ENCODE measurements at places on chromosomes 6 and 20.

DNA sequence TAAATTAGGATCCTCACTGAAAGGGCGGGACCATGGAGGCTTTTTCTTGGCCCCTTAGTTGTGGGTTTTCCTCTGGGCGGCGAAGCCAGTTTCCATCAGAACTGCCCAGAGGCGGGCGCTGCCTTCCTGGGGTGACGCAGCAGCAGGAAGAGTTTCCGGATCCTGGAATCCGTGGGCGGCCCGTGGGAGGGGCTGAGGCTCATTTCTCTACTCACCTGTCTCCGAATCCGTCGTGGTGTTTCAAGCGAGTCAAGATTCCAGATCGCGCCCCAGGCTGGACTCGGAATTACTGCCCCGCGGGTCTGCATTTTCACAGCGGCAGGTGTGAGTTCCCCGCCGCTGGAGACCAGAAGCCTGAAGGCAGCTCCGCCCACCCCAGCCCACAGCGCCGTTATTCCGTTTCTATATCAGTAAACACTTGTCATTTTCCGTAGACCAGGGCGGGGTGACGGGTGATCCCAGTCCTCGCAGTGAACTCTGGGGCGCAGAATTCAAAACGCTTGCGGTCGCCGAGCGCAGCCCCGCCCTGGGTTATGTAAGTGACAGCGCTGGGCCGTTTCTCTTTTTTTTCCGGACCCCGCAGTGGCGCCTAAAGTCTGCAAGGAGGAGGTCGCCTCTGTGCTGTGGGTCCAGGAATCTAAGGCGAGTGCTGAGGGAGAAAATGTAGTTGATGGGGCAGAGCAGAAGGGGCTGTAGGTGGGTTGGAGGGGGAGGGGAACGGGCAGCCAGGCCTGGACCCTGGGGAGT is 27.2 kb upstream of the POU5F1 start:
- DNase-seq, result peak; percentile 54

DNA sequence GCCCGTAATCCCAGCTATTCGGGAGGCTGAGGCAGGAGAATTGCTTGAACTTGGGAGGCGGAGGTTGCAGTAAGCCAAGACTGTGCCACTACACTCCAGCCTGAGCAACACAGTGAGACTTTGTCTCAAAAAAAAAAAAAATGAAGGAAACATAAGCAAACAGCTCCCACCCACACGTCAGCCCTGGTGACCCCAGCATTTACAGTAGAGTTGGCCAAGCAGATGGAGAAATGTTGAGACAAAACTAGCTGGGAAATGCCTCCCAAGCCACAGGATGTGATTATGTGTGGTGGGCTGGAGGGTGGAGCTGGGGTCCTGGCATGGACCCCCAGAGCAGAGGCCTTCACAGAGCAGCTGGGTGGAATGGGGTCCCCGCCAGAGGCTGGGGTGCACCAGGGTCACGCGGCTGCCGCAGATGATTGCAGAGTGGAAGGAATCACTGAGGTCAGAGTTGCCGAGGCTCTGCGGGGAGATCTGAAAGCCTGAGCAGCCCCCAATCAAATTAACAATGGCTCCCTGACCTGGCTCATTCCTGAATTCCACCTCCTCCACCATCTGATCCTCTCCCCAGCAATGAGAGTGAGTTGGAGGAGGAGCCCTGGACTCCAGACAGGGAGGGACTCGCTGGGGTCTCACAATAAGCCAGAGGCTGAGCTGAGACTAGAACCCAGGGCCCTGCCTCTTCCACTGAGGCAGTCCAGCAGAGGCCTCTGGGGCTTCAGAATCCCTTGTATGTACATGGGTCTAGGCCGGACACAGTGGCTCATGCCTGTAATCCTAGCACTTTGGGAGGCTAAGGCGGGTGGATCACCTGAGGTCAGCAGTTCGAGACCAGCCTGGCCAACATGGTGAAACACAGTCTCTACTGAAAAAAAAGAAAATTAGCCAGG is 34.7 kb upstream of the TGM2 start:
- no peak for DNase-seq

- no peak for DNase-seq
Measured at GRCh38 chr6:89348372-89348771, 4.2 kb downstream of the UBE2J1 start.

DNA sequence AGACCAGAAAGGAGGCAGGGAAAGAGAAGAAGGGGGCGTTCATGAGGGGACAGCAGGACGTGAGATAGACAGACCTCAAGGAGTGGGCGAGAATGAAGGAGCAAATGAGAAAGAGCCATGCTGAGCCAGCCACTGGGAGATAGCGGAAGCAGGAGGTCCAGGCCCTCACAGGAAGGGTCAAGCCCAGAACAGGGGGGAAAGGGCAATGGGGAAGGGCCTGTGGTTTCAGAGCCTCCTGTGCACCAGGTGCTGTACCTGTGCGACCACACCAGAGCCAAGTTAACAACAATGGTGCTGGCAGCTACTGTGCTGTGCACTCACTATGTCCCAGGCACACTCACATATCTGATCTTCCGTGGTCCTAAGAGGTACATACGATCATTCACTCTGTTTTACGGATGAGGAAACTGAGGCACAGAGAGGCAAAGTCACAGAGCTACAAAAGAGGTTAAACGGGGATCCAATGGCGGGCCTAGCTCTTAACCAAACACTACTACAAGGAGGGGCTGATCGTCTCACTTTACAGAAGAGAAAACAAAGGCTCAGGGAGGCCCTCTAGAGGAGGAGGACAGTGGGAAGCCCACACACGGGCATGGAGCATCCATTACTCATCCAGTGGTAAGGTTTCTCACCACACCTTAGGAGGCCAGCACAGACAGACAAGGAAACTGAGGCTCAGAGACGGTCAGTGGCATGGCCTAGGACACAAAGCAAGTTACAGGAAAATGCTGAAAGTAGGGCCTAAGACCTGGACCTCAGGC is 129.1 kb downstream of the PREX1 start:
- no peak for DNase-seq

- DNase-seq, result no peak
Measured at GRCh38 chr20:46835418-46835817, 59.2 kb upstream of the EYA2 start.

DNA sequence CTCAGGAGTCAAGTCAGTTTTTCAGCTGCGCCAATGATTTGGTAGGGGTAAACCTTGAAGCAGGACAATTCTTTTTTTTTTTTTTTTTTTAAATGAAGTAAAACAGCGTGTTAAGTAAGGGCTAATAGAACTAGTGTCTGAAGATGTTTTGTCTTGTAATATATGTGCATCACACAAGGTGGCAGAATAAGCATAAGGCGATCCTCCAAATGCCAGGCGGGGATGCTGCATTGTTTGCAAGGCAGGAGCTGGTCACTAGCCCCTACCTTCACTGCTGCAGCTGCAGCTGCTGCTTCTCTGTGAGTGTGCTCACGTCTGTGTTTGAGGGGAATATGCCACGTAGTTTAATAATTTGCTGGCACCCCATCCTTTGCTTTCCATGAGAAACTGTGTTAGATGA is 272.7 kb upstream of the MAP3K7 start:
- DNase-seq, result no peak

DNA sequence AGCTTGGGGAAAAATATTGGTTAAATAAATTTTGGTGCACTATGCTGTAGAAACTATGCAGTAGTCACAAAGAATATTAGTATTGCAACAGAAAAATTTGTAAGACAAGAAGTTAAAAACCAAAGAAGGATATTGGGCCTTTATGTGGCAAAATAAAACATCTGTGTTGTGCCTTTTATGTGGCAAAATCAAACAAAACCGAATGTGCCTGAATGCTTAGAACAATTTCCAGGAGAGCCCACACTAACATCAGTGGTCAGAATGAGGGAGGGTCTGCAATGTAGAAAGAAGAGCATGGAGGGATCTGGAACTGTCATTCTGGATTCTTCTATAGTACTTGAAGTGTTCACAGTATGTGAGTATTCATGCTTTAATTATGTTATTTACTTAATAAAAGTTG is 75.2 kb downstream of the L3MBTL3 start:
- no peak for DNase-seq

GRCh38 chr6:158661156-158661685 is 11.4 kb downstream of the SYTL3 start:
- DNase-seq, result no peak

- peak; percentile 84 for DNase-seq
Measured at GRCh38 chr6:144286503-144287393, 1.6 kb downstream of the UTRN start.

DNA sequence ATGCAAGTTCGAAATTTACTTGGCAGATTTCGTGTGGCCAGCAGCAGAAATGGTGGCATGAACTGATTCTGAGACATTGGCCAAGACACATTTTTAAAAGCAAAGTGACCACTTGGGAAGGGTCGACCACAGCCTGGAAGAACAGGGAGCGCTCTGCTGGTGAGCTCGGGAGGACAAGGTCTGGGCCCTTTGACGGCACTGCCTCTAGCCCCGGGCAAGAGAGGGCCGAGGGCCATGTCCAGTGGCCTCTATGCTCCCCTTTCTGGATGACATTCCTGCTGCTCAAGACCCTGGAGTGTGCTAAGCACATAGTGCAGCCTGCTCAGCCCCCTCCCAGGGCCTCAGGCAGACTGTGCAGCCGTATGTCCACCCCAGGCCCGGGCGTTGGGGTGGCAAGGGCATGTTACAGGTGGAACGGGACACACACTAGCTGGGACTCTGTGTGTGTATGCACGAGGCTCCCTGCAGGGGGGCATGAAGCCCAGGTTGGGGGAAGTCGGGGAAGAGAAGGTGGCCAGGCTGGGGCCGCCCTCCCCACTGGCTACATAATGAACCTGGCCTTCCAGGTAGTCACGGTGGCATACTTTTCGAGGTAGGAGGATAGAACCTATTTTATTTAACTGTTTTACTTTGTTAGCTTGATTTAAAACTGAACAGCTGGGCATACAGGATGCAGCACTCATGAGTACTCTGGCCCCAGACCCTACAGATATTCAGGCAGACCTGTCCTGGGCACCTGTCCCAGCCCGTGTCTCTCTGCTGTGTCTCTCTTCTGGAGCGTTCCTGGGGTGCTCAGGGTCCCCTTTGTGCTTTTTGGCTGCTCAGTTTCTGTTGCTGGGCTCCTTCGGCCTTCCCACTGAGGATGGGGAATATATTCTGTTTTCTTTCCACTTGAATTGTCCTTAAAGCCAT is 6.4 kb downstream of the SYNJ2 start:
- no peak for DNase-seq

DNA sequence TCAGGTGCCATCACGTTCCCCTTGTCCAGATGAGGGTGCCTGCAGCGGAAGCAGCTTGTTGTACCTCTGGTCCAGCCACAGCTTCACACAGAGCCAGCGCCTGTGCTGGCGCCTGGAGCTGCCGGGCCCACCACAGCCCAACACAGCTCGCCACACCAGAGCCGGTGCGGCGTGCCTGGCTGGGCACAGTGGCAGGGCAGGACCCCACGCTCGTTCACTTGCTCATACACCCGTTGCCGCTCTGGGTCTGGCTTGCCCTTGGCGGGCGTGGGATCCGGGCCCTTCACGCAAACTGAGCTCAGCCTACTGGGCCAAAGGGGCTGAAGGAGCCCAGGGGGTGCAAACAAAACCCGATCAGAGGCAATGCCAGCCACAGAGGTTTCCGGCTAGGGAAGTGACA is 492.5 kb upstream of the MANEA start:
- no peak for DNase-seq

DNA sequence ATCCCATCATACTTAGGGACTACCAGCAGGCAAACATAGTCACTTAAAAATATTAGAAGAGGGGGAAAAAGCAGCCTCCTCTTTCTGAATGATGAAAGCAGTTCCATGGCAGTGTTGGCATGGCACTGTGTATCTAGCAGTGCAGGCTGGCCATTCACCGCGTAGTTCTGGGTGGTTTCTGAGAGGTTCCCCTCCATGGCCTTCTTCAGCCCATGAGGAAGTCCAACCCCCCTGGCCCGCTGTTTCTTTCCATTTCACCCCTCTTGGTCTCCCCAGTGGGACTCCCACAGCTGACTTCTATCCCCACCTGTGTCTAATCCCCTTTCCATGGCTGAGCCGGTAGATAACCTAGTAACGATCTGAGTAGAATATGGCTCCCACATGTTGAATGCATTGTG is 17.0 kb downstream of the PPARD start:
- DNase-seq, result no peak

DNA sequence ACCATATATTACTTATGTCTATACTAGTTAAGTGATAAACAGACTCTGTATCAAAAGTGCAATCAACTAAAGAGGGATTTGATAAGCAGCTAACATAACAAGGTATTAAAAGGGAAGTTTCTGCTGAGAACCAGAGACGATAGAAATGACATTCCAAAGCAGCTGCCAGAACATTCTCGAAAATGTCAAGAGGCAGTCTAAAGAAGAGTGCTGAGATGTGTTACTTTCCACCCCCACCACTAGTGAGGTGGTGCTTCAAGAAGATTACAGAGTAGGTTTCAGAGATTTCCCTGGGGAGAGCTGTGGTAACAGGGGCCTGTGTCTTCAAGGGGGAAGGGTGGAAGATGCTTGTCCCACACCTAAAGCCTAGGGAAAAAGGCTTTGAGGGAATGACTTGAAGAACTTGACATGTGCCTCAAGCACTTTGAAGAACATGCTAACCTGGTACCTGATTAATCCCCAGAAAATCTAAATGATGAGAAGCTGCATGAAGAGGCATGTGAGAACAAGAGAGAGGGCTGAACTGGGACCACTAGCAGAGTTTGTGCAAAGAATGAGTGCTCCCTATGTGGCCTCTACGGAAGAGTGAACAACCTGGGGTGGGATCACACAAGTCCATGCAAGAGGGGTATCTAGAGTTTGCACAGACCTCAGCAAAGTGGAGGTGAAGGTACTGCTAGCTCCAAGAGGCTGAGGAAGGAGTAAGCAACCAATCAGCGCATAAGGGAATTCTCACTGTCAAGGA is 5.0 kb downstream of the FAM184A start:
- no peak for DNase-seq

- DNase-seq, result no peak
Measured at GRCh38 chr6:22017766-22018165, 279.1 kb downstream of the PRL start.

- no peak for DNase-seq
Measured at GRCh38 chr20:19727251-19727847, 30.7 kb upstream of the RIN2 start.

GRCh38 chr6:17178754-17179529 is 77.1 kb downstream of the STMND1 start:
- no peak for DNase-seq

- DNase-seq, result peak; percentile 68
Measured at GRCh38 chr6:27296106-27296783, 15.8 kb downstream of the POM121L2 start.

- no peak for DNase-seq
Measured at GRCh38 chr6:104958178-104959025, 1.5 kb downstream of the LIN28B start.

GRCh38 chr6:79231101-79231500 is 3.4 kb downstream of the HMGN3 start:
- DNase-seq, result no peak

GRCh38 chr6:160394654-160395035 is 46.5 kb downstream of the SLC22A3 start:
- no peak for DNase-seq

DNA sequence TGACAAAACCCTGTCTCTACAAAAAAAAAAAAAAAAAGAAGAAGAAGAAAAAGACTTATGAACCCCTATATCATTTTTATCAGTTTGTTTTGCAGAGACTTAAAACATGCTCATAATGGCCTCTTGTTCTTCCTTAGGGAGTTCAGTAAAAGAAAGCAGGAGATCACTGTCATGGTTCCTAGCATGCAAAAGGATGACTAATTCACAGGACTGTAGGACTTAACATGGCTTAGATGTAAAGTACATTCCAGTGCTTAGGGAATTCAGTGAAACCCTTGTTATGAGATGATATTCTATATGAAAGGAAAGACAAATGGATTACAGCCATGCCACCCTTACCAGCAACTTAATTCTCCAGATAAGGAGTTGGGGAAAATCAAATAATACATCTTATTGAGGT is 29.5 kb downstream of the EEF1A1 start:
- no peak for DNase-seq

All from nephron progenitor cell (in vitro differentiated cells).